B cell (primary cell): ENCODE measurements at places on chromosomes 11 and 22. TPM values are rescaled to one million over a fixed set of nuclear protein-coding genes. Genes with fewer than 3 reads are reported as not detected.

DNA sequence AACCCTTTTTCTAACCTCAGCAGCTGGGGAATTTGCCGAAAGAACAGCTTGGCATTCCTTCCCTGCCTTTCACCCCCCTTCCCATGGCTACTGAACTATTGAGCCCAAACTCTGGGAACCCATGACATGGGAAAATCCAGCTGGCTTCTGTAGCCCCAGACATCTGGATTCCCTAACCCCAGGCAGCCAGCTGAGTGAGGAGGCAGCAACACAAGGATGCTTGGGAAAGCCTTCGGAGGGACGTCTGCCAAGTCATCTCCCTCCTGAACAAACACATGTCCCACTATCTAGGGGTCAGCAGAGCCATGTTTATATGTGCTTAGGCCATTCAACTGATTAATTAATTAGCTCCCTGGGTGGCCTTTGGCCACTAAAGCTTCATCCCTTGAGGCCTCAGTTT is 21.6 kb downstream of the LRRC55 start:
- DNase-seq = no peak

F2 gene
- polyA plus RNA-seq = not detected in 2 replicates

GRIK4 gene
- 0.12 and 0.22 TPM in 2 replicates for polyA plus RNA-seq

KRTAP5-4 gene
- polyA plus RNA-seq = not detected in 2 replicates

DNA sequence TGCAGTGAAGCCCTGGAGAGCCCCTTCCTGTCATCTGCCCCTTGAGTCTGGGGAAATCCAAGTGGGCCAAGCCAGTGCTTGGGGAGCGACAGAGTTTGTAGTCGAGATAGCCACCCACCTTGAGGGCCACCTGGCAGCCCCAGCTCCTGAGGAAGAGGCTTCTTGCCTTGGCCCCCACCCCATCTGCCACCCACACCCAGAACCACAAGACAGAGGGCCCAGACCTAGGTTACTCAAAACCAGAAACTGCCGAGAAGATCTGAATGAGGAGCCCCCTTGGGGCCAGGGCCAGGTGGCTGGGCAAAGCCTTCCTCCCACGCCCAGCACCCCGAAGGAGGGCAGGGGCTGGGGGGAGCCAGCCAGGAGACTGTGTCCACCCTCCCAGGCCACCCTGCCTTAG is 18.8 kb upstream of the PRR5 start:
- DNase-seq = no peak

DNA sequence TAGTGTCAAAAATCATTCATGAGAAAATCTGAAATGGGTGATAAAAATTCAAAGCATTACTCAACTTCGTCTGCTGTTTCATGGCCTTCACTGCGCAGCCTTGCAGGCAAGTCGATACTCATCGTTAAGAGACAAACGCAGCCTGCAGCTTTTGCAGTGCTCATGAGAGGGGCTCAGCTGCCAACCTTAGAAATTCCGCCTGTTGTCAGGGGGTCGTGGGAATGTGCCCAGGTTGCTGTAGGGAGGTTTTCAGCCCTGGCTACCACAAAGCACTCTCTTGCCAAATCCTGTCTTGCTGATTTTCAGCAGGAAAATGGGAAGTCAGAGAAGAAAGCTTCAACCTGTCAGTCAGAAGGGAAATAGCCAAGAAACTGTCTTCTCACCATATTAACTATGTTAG is 25.4 kb upstream of the GRAMD1B start:
- no peak for DNase-seq

DNA sequence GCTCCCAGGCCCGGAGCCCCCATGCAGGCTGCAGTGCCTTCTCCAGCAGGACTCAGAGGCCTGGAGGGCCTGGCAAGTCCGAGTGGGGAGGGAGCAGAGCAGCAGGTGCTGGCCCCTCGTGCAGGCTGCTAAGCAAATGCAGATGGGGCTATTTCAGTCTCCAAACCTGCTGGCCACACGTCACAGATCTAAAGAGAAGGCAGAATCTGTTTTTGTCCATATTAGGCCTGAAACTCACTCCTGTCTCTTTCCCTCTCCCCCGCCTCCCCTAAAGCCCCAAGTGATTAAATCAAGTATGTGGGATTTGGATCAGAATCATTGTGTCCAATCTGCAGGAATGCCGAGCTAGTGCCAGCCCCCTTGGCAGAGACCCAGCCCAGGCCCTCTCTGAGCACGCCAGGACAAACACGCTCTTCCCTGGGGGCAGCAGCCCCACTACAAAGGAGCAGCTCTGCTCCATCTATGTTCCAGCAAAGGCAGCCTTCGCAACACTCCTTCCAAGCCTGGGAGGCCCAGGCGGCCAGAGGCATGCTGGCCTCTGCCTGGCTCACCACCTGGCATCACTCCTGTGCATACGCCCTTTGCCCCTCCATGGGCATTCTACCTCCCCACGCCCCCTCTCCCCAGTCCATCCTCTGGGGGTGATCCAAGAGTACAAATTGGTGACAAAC is 26.5 kb downstream of the RPL27A start:
- no peak for DNase-seq
